ENCODE measurements at places on chromosomes 4 and X.

GRCh38 chrX:9258421-9259104, 206.3 kb upstream of the TBL1X start:
- DNase-seq = no peak

DNA sequence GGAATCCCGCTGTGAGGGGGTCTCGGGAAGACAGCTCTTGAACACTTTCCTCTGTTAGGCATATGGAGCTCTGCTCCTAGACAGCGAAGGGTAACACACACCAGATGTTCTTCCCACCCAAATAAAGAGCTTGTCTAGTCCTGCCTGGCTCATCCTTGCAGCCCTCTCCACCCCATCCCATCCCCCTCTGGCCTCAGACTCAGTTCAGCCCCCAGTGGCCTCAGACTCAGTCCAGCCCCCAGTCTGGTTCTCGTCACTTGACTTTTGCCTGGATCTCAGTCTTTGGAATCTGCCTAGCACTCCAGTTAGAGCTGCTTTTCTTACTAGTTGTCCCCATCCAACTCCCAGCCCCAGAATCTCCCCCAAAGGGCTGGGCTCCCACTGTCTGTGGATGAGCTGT, 14.9 kb downstream of the RAB33A start:
- DNase-seq = no peak

GRCh38 chr4:2068198-2068470, 9.0 kb downstream of the NAT8L start:
- peak; percentile 24 for DNase-seq

DNA sequence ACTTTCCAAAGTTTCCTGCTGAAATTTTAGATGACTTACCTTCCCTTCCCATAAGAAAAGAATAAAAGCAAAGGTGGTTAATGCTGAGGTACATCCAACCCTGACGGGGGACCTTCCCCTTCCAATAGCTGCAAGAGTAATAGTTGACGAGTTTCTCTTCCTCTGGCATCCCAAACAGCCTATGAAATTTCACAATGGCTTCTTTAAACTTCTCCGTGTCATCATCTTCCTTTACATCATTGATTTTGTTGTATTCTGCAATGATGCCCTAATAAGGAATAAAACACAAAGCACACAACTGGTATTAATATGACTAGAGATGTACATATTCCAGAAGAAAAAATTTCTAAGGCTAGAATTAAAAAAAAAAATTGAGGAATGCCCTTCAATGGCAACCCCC, 76.6 kb downstream of the TBC1D9 start:
- DNase-seq = no peak

- no peak for DNase-seq
Observed at GRCh38 chr4:22508376-22508775, 7.5 kb downstream of the ADGRA3 start.

- no peak for DNase-seq
Observed at GRCh38 chr4:187632260-187632995, 363.1 kb upstream of the ZFP42 start.

All from GM13977 (cell line).